ENCODE measurements at places on chromosomes 2 and 18.

DNA sequence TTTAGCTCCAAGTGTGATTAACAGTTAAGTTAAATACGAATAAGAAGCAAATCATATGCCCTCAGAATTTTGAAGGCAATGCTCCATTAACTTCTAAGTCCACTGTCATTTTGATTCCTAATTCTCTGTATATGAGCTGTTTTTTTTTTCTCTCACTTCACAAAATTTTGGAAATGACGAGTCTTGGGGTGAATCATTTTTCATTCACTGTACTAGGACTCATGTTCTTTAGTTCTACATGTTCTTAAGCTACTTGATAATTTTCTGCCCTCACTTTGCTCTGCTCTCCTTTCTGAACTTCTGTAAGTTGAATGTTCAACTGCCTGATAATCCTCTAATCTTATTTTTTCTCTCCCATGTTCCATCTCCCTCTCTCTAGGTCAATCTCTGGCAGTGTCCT, 141.0 kb downstream of the THADA start:
- DNase-seq = no peak

DNA sequence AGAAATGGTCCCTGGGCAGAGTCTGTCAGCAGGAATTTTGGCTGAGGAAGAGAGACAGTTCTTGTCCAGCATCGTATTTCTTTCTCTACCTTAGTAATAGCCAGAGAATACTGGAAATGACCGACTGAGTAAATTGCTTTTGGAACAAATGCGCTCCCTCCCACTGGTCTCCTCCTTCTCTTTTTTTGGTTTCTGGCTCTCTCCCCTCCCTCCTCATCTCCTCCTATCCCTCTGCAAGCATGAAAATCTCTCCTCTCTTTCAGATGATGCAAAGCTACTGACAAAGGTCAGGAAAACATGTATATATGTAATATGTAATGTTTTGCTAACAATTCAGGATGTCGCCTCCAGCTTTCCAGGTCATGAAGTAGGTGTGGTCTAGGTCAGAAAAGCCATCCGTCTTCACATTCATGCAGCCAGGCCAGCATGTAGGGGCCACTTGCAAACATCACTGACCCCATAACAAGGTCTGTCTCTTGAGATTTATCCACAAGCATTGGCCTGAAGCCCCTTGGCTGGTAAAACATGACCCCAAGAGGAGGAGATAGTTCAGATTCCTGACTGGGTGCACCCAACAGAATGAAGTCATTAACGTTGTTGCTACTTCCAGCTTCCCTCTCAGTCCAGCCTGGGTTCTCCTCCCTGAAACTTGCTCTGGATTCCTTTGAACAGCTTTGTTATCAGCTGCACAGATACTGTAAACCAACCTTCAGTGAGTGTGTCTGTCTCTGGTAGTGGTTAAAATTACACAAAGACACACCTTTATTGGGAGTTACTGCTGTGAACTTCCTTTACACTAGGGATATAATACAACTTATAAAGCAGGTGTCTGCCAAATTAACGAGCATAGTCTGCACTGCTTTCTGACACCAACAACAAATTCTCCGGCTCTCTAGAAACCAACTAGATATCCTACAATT, 864.4 kb upstream of the KLHL29 start:
- DNase-seq = no peak

GRCh38 chr2:207790898-207791297, 21.2 kb upstream of the FZD5 start:
- DNase-seq = no peak

- DNase-seq = no peak
Measured at GRCh38 chr2:191180713-191181112, 29.9 kb upstream of the STAT4 start.

GRCh38 chr18:2686349-2686968, 30.9 kb downstream of the SMCHD1 start:
- no peak for DNase-seq

DNA sequence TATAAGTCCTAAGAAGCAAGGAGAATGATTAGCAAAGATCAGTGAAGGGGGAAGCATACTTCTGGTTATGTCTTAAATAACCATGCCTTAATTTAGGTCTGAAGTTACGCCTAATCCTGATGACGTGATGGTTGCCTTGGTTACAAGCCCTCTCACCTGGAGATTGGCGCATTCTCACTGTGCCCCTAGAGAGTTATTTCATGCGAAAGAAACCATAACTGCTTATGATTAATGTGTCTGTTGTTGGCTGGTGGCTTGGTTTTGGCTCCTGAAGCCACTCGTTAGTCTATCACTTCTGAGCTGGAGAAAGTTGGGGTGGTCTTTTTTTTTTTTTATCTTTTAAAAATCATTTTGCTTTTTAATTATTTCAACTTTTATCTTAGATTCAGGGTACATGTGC, 47.0 kb downstream of the TNFRSF11A start:
- no peak for DNase-seq

Data from globus pallidus (tissue), 1 donor.